Stimulated activated CD4-positive, alpha-beta T cell treated with anti-CD3 and anti-CD28 coated beads, Interleukin-2, amount 100 ng/mL, for 4 hours (primary cell): ENCODE measurements at places on chromosomes 5 and 9.

- DNase-seq: no peak
These were observed 41.4 kb downstream of the AGTPBP1 start for GRCh38 chr9:85700330-85700729.

DNA sequence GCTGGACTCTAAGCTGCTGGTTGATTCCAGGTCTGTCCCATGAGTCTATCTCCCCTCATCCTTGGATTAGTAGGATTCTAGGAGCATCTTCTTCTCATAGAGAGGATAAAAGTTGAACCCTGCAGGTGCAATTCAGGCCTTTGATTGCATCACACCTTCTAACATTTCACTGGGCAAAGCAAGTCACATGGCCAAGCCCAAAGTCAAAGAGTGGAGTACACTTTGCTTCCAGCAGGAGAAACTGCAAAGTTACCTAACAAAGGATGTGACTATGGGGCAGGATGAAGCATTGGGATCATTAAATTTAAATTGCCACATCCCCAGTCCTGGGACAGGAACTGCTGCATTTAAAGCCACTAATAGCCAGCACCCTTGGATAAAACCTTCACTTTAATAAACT is 51.0 kb upstream of the EGFLAM start:
- no peak for DNase-seq

DNA sequence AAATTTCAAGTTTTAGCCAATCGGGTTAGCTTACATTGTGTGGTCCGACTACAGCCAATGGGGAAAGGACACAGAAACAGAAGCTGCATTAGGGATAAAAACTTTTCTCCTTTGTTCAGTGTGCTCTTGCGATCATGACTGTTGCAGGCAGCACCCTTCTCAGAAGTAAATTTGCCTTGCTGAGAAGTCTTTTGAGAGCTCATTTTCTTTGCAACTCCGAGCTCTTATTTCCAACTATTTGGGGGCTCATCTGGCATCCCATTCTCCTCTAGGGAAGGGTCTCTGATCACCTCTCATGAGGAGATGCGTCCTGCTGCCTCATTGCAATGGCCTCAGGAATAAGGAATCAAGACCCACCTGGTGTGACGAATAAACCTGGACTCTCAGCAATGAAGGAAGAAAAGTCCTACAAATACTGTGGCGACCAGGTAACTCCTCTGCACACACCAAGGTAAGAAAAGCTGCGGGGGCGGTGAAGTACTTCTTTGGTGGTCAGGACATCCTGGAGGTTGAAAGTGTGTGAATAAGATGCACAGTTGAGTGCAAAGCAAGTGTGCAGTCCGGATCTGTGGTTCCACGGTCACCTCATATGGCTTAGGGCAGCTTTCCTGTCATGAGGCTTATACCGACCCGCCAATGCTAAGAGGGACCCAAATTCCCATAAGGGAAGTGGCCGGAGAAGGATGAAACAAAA is 20.4 kb downstream of the CNOT8 start:
- DNase-seq: no peak

DNA sequence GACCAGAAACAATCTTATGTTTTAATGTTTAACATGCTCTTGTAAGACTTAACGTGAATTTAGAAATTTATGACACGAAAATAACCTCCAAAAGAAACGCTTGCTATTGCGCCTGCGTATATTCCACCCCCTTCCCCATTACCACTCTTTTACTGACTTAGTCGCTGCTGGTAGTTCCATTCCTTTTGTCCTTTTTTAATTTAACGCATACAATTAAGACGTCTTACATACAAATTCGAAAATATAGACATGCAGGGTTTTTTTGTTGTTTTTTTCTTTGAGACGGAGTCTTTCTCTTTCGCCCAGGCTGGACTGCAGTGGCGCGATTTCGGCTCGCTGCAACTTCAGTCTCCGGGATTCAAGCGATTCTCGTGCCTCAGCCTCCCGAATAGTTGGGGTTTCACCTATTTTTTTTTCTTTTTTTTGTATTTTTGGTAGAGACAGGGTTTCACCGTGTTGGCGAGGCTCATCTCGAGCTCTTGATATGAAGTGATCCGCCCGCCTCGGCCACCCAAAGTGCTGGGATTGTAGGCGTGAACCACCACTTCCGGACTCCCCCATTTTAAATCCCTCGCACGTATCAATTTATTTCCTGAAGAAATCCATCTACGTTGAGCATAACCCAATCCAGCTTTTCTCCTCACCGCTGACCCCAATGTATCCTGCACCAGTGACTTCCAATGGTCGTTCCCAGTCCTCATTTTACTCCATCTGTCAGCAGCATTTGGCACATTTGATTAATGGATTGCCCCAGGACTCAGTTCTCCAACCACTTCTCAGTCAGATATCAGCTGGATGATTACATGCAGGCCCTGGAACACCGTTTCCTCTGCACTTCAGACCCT is 684 bp upstream of the MED7 start:
- DNase-seq: no peak

GRCh38 chr5:35041261-35041660 is 6.5 kb downstream of the AGXT2 start:
- no peak for DNase-seq

DNA sequence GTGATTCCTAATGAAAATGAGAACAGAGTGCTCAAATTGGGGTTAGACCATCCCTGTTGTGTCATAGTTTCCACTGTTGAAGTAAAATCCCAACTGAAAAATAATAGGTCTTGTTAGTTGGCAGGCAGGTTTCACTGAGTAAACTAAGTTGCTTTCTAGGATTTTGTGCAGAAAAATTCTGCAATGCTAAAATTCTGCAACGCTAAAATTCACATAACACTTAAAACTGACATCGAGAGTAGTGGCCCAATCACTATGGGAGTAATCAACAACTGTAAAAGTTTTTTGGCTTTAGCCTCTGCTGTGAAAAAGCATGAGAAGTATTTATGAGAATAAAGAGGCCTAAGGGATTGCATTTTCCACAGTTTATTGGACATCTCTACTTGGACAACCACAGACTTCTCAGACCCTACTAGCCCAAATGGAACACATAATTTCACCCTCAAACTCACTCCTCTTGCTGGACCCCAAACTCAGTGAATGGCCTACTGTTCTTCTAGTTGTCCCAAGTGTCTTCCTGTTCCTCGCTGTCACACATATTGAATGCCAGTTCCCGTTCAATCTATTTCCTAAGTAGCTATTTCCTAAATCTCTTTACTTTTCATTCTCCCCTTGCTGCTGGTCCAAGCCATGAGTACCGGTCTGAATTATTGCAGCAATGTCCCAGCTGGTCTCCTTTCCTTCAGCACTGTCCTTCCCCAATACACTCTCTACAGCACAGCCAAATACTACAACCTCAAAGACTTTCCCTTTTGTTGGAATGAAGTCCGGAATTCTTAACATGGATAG is 355.4 kb downstream of the PDE4D start:
- DNase-seq: no peak
